Epithelial cell of umbilical artery (primary cell): ENCODE measurements at places on chromosomes 7 and 10. TPM values are rescaled to one million over a fixed set of nuclear protein-coding genes. Genes with fewer than 3 reads are reported as not detected.

The SCIN gene
- 0.15 and 0.32 TPM in 2 replicates for total RNA-seq

The NKX1-2 gene
- not detected in 2 replicates for total RNA-seq

The SPDYE5 gene
- not detected in 2 replicates for total RNA-seq

The PAPOLB gene
- under 0.01 and 0.15 TPM in 2 replicates for total RNA-seq

The TMEM196 gene
- total RNA-seq, result not detected in 2 replicates

The VKORC1L1 gene
- 16.2 and 17.9 TPM in 2 replicates for total RNA-seq

The GDF2 gene
- not detected in 2 replicates for total RNA-seq

The RET gene
- total RNA-seq, result not detected in 2 replicates

The MPP7 gene
- 0.30 and 0.32 TPM in 2 replicates for total RNA-seq

The DRGX gene
- not detected in 2 replicates for total RNA-seq

The FAM131B gene
- total RNA-seq, result 1.3 and 1.4 TPM in 2 replicates

The PDZD7 gene
- 0.65 and 1.1 TPM in 2 replicates for total RNA-seq

The SEPHS1 gene
- total RNA-seq, result 34.8 and 40.4 TPM in 2 replicates

The ERLIN1 gene
- 35.4 and 74.0 TPM in 2 replicates for total RNA-seq

The TMEM273 gene
- 2.6 and 9.7 TPM in 2 replicates for total RNA-seq

The SNX8 gene
- total RNA-seq, result 6.8 and 8.5 TPM in 2 replicates

The FAM237B gene
- total RNA-seq, result not detected in 2 replicates

The TFEC gene
- total RNA-seq, result 1.7 and 1.9 TPM in 2 replicates

The CYP26C1 gene
- 0.32 and 1.4 TPM in 2 replicates for total RNA-seq

The SMKR1 gene
- total RNA-seq, result 0.46 TPM in 1 of 2 replicates, not detected in the other

The SPDYE8 gene
- not detected in 2 replicates for total RNA-seq

The PPP1R17 gene
- not detected in 2 replicates for total RNA-seq

The ELMO1 gene
- 28.3 and 40.7 TPM in 2 replicates for total RNA-seq

The CYP2C9 gene
- not detected in 2 replicates for total RNA-seq

The FEZF1 gene
- total RNA-seq, result not detected in 2 replicates

The HTR5A gene
- total RNA-seq, result not detected in 2 replicates

The EZH2 gene
- 13.0 and 22.5 TPM in 2 replicates for total RNA-seq

The PTF1A gene
- total RNA-seq, result not detected in 2 replicates

The PRTFDC1 gene
- 15.9 and 19.9 TPM in 2 replicates for total RNA-seq

The CAPZA2 gene
- total RNA-seq, result 336 and 487 TPM in 2 replicates

The TMEM184A gene
- total RNA-seq, result 0.65 TPM in 1 of 2 replicates, not detected in the other

The LHFPL3 gene
- total RNA-seq, result not detected in 2 replicates

The HEPACAM2 gene
- not detected in 2 replicates for total RNA-seq

The CRYGN gene
- not detected in 2 replicates for total RNA-seq

The SAP25 gene
- total RNA-seq, result not detected in 2 replicates

The TET1 gene
- 0.32 and 0.46 TPM in 2 replicates for total RNA-seq

The FRAT2 gene
- total RNA-seq, result 13.8 and 14.0 TPM in 2 replicates

The CLEC2L gene
- total RNA-seq, result not detected in 2 replicates

The PNLIPRP1 gene
- not detected in 2 replicates for total RNA-seq

The CLCN1 gene
- not detected in 2 replicates for total RNA-seq

The PTPRZ1 gene
- total RNA-seq, result not detected in 2 replicates

The COL17A1 gene
- total RNA-seq, result 0.65 and 1.4 TPM in 2 replicates

The RBM20 gene
- total RNA-seq, result under 0.01 TPM in 1 of 2 replicates, not detected in the other

The TAS2R41 gene
- not detected in 2 replicates for total RNA-seq
